ENCODE measurements at places on chromosomes 5 and 9.

- DNase-seq = peak; percentile 73
Observed at GRCh38 chr9:69971643-69972449, 71.8 kb upstream of the MAMDC2 start.

GRCh38 chr5:72892846-72893245 lies 63.0 kb upstream of the FCHO2 start:
- no peak for DNase-seq

DNA sequence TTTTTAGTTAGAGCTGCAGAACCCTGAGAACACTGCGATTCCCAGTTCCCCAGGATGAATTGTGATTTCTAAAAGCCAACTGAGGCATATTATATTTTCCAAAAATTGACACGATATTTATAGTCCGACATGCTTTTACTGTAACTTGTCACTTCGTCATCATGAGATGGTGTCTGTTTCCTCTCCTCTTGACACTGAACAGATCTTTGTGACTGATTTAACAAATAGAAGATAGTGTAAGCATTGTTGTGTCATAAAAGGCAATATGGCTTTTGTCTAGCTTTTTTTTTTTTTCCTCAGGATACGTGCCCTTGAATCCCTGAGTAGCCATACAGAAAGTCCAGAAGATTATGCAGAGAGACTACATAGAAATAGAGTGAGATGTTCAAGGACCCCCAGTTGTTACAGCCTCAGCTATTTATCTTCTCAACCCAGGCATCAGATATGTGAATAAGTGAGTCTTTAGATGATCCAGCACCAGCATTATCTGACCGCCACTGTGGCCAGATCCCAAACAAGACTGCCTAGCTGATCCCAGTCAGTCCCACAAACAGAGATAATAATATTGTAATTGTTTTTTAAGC lies 27.8 kb upstream of the CCL21 start:
- DNase-seq = no peak

GRCh38 chr5:108382784-108383330 lies 959 bp upstream of the FBXL17 start:
- no peak for DNase-seq

DNA sequence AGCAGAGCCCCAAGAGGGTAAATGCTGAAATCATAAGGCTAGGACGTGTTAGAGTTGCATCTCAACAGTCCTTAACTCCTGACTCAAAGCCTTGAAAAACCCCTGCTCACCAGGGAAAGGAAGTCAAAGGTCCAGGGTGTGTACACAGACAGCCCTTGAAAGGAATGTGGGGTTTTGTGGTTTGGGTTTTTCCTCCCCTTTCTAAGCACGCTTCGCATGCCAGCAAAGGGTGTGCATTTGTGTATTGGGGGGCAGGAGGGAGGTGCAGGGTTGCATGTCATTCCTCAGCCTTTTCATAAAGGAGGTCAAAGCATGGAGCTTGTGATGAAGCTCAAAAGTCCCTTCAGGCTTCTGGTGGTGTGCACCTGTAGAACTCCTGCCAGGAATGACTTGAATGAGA lies 17.3 kb upstream of the XPA start:
- no peak for DNase-seq

DNA sequence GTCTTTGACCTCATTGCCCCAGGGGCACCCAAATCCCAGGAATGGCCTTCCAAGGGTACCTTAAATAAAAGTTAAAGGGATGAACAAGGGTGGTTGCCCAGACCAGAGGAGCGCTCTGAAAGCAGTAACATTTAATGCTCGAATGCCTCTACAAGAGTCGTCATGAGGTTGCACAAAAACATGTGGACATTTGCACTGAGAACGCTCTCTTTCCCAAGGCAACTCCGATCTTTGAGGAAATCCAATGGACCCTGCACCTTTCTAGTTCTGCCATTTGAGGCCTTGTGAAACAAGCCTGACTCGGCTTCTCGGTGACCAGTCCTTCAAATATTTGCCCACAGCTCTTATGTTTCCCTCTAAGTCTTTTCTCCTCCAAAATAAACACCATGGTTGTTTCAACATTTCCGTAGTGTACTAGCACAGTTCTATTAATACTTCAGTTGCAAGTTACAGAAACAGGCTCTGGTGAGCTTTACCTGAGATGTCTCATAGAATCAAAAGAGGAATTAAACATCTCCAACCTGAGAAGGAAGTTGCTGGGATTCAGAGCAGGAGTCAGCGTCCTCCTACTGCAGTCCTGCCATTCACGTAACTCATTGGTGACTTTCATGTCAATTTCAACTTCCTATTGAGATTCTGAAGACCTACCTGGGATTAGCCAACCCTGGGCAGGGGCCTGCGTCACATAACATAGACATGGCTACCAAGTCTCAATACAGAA lies 168.8 kb upstream of the RAI14 start:
- no peak for DNase-seq

DNA sequence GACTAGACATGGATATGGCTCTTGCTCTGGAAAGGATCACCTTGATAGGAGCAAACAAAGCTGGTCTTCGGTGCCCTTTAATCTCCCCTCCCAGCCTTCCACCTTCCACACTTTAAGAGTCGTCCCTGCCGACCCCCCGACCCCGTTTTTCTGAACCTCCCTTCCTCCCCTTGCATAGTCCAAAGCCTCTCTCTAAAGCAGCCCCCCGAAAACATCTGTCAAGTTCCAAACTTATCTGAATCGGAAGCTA lies 423 bp upstream of the NUP214 start:
- DNase-seq = no peak

DNA sequence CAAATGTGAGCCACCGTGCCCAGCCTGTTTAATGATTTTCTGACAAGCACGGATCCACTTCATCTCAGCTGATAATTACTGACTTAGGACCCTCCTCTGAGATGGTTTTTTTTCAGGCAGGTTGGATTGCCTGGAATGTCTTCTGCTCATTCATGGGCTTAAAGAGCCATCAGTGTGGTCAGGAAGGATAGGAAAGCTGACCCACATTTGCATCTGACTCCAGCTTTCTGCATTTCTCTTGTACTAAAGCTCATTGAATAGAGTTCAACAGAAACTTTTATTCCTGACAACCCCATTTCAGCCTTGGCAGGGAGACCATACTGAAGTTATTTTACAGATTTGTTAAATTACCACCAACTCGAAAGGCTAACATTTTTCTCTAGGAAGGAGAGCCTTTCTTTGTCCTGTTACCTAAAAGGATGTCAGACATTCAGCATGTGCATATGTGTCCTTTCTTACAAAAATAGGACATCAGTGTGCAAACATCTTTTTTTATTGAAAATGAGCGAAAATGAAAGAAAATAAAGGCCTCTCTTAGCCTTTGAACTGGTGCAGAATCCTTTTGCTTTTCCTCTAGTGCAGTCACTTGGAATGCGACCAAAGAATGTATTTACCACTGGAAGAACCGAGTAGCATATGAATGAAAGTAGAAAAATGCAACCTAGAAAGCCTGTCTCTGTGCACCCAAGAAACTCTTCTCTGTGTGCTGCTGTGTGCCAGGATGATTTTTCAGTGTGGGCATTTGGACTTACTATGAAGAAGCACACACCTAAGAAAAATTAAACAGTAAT lies 26.6 kb downstream of the ADCY2 start:
- no peak for DNase-seq

DNA sequence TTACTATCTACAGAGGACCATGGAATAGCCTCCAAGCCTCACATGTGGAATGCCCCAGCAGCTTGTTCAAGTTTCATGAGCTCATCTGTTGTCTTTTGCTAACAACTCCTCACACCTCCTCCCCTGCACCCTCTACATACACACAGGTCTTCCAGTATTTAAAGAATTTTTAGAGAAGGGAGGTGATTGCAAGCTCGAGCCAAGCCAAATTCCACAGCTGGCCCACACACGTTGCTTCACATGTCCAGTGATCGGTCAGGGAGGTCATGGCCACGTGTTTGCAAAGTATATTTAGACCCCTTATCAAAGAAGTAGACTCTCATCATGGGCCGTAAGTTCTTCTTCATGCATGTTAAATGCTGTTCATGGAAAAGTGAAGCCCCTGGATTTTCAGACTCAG lies 281.7 kb downstream of the OSTF1 start:
- no peak for DNase-seq

- DNase-seq = no peak
Observed at GRCh38 chr9:96442491-96442890, 7.5 kb upstream of the HABP4 start.

DNA sequence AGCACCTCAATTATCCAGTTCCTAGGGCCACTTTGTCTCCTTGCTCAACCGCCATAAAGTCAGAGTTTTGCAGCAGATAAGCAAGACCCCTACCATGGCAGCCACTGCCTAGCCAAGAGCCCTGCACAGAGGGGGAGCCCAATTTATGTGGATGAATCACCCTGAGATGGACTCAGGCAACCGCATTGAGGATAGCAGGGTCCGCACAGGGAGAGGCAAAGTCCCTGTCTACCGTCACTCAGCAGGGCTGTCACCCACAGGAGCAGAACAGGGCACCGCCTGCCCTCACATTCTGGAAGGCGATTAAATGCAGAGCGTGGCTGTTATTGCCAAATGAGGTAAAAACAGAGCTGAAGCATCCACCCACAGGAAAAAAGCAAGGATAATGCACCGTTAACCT lies 1.7 kb downstream of the FBP2 start:
- no peak for DNase-seq

DNA sequence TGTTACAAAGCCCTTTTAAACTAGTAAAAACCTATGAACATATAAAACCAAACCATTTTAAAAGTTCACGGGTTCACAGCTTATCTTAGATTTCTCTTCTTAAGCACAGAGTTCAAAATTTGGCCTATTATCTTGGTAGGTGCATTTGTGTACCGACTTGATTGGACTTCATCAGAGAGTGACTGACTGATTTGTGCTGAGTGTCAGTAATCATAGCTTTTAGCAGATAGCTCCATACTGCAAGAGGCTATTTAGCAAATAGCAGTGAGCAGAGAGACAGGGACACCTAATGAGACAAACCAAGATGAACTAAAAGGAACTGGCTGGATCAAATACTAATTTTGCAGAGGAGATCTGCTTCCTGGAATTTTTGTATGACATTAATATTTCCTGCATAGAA lies 274.5 kb downstream of the PRR16 start:
- no peak for DNase-seq

DNA sequence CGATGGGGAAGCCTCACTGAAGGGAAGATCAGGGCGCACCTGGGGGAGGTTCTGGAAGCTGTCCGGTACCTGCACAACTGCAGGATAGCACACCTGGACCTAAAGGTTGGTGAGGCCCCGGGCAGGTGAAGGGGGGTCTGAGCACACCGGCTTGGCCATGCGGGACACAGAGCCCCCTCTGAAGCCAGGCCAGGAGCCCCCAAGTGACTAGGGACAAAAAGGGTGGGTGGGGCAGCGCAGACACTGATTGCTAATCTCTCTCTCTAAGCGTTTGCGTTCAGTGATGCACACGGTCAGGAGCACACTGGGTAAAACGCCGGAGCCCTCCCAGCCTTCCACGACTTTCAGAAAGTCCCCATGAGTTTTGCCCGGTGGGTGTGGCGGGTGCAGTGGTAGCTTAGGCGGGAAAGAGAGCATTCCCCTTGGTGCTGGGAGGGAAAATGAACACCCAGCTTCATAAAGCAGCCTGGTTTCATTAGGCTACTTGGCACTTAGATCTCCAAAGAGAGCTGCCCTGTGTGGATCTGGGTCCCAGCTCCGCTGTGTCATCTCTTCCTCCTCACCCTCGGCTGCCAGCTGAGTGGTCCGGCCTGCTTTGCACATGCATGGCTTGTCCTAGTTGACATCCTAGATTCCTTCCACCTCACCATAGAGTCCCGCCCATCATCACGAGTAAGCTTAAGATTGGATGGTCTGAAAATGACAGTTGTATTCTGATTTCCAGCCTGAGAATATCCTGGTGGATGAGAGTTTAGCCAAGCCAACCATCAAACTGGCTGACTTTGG lies 74.2 kb upstream of the OTULINL start:
- DNase-seq = no peak

DNA sequence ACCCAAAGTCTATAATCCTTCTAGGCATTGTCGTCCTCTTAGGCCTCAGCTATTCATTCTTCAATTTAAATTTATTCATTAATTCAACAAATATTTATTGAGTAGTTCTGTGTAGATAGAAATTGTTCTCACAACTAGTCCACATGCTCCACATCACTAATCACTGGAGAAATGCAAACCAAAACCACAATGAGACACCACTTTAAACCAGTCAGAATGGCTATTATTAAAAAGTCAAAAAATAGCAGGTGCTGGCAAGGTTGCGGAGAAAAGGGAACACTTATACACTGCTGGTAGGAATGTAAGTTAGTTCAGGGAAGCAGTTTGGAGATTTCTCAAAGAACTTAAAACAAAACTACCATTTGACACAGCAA lies 51.1 kb upstream of the TNFSF15 start:
- DNase-seq = no peak

DNA sequence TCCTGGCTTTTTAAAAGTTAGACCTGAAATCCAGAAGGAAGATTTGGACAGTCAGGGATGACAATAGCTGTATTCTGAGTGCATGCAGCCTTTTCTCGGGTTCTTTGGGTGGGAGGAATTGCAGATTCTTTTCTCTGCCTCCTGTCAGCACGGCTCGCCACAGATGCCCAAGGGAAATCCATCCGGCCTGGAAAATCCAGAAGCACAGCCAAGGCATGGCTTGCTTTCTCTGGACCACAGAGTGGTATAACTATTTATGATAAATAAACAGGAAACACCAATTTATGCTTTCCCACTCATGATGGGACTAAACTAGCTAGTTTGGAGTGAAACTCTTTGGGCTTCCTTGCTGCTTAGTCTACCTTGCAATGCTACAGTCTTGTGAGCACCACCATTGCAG lies 59.1 kb downstream of the C9orf152 start:
- DNase-seq = no peak

- DNase-seq = no peak
Observed at GRCh38 chr5:37841203-37841602, 1.4 kb upstream of the GDNF start.

GRCh38 chr5:33675958-33676464 lies 215.8 kb downstream of the ADAMTS12 start:
- no peak for DNase-seq

- no peak for DNase-seq
Observed at GRCh38 chr5:112253478-112254250, 165.4 kb downstream of the EPB41L4A start.

DNA sequence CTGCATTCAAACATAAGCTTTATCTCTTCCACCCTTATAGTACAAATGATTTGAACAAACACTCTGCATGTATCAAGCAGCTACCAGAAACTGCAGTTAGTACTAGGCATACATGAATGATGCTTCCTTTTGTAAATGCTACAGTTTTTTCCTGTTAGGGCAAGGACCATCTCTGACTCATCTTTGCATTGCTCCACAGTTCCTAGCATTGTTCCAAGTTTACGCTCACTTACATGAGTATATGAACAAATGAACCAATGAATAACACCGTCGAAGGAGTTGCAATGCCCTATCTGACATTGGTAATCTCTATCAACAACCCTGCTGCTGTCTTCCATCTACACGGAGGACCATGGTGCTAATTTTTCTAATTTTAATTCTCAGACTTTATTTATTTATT lies 2.1 kb upstream of the ALDH7A1 start:
- DNase-seq = no peak

All from iPS DF 6.9 (cell line).